ENCODE measurements at places on chromosomes 2 and 18.

DNA sequence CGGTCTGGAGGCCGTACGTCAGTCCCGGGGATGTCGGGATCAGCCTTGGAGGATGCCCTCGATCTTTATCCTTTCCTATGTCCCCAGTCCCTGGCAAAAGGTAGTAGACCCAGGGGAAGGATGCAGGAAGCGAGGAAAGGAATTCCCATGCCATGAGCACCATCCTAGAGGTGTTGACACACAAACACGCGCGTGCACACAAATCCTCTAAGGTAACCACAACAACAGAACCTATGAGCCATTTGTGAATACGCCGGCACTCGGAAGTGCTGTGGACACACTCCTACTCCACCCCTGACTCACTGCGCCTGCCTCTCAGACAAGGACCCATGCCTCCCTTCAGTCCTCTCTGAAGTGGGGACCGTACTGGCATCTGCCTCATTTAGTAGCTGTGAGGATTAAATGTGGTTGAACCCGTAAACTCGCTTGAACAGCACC lies 11.3 kb upstream of the MLPH start:
- DNase-seq = no peak

DNA sequence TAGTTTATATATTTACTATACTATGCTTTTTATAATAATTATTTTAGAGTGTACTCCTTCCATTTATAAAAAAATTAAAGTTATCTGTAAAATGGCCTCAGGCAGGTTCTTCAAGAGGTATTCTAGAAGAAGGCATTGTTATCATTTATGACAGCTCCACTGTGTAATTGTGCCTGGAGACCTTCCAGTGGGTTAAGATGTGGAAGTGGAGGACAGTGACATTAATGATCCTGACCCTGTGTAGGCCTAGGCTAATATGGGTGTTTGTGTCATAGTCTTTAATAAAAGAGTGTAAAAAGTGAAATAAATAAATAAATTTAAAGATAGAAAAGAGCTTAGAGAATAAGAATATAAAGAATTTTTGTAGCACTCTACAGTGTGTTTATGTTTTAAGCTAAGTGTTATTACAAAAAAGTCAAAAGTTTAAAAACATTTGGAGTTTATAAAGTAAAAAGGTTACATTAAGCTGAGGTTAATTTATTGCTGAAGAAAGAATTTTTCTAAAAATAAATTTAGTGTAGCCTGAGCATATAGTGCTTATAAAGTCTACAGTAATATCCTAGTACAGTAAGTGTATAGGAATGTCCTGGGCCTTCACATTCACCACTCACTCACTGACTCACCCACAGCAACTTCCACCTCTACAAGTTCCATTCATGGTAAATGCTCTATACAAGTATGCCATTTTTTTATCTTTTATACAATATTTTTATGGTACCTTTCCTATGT lies 190.0 kb upstream of the SESTD1 start:
- no peak for DNase-seq

DNA sequence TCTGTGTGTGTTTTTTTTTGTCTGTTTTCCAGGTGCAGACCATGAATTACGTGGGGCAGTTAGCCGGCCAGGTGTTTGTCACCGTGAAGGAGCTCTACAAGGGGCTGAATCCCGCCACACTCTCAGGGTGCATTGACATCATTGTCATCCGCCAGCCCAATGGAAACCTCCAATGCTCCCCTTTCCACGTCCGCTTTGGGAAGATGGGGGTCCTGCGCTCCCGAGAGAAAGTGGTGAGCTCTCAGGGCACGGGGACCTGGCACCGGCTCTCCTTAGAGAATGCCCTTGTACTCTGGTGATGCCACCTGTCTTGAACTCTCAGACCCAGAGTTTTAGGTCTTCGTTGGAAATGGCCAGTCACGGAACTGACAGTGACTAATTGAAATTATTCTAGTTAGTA lies 19.1 kb downstream of the LPIN1 start:
- no peak for DNase-seq

- no peak for DNase-seq
These were observed 72.8 kb upstream of the POU3F3 start for GRCh38 chr2:104781151-104781550.

GRCh38 chr2:152445791-152446201 lies 110.8 kb downstream of the FMNL2 start:
- DNase-seq = no peak

DNA sequence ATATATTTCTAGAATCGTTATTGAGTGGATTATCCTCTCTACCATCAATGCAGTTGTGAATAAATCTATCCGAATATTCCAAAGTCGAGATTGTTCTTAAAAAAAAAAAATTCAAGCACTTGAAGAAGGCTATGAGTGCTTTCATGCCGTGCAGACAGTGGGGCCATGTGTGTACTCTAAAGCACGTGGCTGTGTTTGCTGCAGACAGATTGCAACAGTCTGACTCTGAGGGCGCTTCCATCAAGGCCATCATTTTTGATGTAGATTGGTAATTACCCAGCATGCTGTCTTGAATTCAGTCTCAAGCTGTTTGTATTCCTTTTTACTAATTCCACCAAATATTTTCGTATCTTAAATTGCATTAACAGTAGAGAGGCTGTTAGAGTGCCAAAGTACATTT lies 325.9 kb upstream of the LINC00305 start:
- no peak for DNase-seq

DNA sequence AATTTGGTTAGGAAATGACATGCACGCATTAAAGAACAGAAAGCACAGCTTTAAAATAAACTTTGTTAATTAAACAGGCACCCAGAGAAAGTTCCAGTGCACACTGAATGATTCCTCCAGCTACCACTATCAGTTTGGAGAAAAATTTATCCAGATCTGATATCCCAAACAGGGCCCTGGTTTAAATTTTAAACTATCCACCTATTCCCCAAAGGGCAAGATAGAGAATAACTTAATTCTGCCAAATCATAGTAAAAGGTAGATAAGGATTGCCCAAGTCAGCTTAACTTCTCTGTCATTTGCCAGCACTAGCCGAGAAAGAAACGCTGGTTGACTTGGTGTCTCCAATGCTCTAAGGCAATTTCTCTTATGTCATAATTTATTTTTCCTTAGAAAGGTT lies 321.9 kb upstream of the PKDCC start:
- no peak for DNase-seq

GRCh38 chr2:222427646-222428301 lies 3.4 kb downstream of the SGPP2 start:
- no peak for DNase-seq

DNA sequence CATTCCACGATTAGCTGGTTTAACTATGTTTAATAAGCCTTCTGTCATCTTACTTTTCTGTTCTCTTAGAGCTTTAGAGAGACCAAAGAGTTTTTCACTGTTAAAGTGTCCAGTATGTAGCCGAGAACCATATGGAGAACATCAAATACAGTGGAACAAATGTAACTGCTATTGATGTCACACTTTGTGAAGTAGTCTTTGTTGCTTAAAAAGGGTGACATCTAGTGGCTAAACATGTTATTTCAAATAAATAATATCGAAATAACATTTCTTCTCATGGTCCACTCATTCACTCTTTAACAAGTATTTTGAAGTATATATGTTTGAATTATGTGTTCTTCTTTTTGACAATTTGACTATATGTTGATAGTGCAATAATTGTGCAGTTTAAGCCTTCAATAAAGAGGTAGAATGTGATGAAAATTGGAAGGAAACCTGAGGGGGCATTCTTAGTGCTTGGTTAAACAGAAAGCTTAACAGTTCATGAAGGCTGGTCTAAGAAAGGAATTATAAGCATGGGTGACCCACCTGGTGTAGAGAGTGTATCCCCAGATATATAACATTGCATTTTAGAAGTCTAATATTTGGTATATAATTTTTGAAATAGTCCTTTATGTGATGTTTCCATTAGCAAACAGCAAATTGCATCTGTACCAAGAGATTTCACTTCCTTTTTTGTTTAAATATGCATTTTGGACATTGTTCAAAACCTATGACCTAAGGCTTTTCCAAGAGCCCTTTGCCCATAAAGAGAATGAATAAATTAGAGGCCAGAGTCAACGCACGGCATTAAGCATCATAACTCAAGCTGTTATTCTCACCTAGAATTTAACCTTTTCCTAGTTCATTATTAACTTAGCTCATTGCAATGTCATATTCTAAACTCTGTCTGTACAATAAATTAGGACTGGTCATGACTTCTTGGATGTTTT lies 112.1 kb downstream of the KYNU start:
- DNase-seq = no peak

GRCh38 chr2:206173147-206173546 lies 13.5 kb downstream of the EEF1B2 start:
- no peak for DNase-seq

- DNase-seq = no peak
These were observed 56.1 kb downstream of the DYNAP start for GRCh38 chr18:54647176-54647575.

DNA sequence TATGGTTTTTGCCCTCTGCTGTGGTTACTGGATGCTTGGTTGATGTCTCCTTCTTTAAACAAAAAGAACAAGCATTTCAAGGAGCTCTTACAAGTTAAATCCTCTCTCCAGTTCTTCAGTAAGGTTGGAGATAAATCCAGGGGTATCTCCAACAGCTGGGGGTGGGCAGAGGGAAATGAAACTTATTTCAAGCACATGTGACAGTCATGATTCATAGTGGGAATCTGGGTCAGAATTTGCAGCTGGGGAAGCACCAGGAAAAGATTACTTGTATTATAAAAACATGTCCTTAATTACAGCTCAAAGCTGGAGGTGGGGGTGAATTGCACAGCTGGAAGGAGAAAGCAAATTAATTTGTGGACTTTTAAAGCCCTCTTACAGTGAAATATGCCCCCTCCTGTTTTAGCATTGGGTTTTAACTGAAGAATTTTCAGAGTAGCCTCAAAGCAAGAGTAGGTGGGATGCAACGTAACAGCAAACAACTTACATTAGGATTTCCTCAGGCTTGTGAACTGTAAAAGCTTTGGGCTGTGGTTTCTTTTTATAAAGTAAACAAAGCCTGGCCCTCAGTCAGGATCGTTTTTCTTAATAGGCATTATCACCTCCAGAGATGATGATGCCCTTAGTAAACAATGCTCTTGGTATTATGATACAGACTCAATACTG lies 596.4 kb downstream of the NYAP2 start:
- DNase-seq = no peak

DNA sequence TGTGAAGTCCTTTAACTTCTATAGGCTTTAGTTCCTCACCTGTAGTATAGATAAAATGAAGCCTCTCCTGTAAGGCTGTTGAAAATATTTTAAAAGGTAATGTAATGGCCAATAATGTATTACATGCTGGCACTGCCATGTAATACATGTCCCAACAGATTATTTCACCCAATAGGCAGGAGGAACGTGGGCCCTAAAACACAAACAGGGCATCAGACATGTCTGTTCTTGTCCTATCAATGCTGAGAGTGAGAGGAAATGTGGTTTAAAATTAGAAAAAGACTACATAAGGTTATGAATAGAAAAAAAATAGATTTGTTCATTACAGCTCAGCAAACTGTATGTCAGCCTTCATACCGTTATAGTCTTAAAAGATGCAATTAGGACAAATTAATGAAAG lies 492.7 kb upstream of the DDX18 start:
- DNase-seq = no peak

- peak; percentile 74 for DNase-seq
These were observed 87.0 kb downstream of the ALPK2 start for GRCh38 chr18:58541789-58542425.

DNA sequence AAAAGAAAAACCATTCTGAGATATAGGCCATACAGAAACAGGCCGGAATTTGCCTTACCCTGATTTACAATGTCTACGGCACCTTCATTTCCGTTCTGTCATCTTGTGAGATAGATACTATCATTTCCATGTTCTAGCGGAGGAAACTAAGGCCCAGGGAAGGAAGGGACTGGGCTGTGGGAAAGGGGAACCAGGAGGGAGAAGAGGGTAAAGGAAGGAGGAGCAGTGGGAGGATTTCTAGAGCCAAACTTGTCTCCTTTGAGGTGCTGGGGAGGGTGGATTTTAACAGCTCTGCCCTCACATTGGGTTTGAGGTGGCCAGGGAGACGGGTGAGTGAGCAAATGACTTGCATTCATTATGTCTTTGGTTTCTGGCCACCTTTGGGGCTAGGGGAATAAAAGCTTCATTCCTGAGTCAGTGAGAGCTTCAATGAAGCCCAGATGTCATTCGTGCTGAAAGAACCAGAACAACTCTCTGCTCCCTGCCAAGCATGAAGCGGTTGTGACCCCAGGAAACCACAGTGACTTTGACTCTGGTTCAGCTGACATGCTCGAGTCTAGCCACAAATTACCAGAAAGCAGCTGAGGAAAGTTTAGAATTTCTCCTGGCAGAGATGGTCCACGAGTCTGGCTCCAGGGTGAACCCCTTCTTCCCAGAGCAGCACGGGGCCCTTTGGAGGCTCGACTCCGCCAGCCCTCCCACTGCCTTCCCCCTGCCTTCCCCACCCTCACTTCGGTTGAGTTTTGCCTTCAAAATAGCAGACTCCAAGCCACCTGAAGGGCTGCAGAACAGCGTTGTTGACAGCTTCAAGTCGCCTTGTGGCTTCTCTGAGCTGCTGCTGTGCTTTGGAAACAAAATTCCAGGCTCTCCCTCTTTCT lies 3.8 kb downstream of the ACTG2 start:
- DNase-seq = peak; percentile 67

GRCh38 chr2:130853391-130853790 lies 16.7 kb downstream of the ARHGEF4 start:
- DNase-seq = no peak

DNA sequence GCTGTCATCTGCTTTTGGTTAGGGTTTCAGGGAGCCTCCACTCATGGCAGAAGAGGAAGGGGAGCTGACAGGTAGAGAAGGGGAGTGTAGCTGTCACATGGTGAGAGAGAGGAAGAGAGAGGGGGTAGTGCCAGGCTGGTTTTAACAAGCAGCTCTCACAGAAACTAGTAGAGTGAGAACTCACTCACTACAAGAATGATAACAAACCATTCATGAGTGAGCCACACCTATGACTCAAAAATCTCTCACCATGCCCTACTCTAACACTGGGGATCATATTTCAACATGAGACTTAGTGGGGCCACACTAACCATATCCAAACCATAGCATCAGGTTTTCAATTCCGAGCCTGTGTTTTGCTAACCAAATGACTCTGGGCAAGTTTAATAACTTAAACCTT lies 274.9 kb upstream of the VWC2L start:
- DNase-seq = no peak

DNA sequence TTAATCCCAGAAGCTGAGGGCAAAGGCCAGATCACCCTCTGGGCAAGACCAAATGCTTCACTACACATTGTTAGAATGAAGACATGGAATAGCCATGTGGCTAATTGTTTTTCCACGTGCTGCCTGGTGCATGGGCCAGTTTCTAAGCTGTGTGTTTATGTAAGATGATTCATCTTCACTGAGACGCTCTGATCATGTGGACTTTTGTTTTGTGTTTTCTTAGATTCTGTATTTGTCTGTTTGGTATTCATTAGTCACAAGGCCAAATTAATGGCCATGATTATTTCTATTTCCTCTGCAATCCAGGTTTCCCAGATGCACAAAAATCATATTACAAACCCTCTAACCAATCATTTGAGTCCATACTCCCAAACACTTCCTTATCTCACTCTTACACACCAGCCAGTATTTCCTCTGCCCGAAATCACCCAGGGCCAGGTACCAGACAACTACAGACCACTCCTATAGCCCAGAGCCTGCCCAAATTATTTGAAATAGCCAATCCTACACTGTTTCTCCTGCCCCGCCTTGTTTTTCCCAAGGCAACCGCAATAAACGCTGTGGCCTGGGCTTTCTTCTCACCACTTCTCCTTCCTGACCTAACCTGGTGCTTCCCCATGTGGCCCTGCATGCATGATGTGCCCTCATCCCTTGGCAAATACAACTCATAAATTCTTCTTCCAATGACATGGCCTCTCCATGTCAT lies 94.2 kb upstream of the SP3 start:
- DNase-seq = no peak

GRCh38 chr2:9918275-9918674 lies 33.2 kb upstream of the GRHL1 start:
- DNase-seq = no peak
